Karpas-422 (cell line): ENCODE measurements at places on chromosomes 5 and 9. TPM values are rescaled to one million over a fixed set of nuclear protein-coding genes. Genes with fewer than 3 reads are reported as not detected.

The IDNK gene
- 14.3 and 18.8 TPM in 2 replicates for total RNA-seq

The CORO2A gene
- 1.7 and 2.5 TPM in 2 replicates for total RNA-seq

DNA sequence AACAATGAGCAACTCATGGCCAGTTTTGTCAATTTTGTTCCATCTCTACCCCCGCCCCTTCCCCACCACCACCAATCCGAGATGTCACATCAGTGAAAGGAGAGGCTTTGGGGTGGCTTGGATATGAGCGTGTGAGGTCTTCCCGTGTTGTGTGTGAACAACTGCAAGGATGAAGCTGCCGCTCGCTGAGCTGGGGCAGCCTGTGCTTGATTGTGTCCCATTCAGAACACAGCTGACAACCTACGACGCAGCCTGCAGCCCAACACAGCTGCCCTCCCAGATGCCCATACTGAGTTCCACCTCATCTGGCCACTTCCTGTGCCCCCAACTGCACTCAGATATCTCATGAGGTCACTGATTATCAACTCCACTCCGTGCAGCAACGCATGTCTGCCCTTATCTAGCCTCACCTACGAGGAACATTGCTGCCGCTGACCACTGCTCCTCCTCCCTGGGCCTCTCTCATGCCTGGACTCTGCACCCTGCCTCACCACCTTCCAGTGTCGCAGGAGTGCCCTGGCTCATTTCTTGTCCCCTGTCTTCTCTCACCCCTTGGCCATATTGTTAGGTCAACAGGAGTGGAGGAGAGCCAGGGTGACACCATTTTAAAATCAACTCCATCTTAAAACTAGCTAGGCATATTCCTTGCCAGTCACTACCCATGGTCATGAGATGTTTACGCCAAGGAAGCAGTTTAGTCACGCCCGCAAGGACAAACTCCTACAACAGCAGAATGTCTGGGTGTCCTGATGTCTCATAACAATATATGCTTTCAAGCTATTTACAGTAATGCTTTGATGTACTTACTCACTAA is 7.3 kb upstream of the IL4 start:
- H3K27me3 ChIP-seq: no peaks in the 10 kb centered on the region
- no peak for DNase-seq
- no peak overlapping the region for H3K27ac ChIP-seq
- H3K4me1 ChIP-seq: peaks cover 23% of the 10 kb centered on the region
- H3K4me3 ChIP-seq: no peak overlapping the region

GRCh38 chr5:110973510-110973909 is 98.0 kb upstream of the TSLP start:
- no peaks in the 10 kb centered on the region for H3K4me1 ChIP-seq
- no peak overlapping the region for H3K27ac ChIP-seq
- no peak for DNase-seq
- no peaks in the 10 kb centered on the region for H3K27me3 ChIP-seq
- H3K4me3 ChIP-seq: no peak overlapping the region
- H3K36me3 ChIP-seq: no peaks in the 10 kb centered on the region

DNA sequence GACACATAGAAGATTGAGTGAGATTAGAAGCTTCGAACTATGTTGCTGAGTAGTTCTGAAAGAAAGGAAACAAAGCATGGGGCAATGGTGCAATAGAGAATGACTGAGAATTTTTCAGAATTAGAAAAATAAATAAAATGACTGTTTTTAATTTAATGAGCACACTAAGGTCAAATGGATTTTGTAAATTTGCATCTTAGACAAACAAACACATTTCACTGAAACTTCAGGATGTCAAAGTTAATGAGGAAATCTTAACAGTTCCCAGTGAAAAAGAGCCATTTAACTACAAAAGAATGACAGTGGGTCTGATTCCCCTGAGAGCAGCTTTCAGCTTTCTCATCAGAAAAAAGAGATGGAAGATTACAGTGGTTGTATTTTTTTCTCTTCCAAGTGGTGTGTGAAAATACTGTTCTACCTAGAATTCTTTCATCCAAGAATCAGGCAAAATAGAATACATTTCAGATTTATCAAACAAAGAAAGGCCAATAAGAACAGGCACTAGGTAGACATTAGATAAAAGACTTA is 591.9 kb downstream of the SEMA5A start:
- no peaks in the 10 kb centered on the region for H3K4me1 ChIP-seq
- no peak overlapping the region for H3K27ac ChIP-seq
- H3K36me3 ChIP-seq: no peaks in the 10 kb centered on the region
- H3K4me3 ChIP-seq: no peak overlapping the region
- DNase-seq: no peak
